ENCODE measurements at places on chromosomes 7 and 10.

- no peak for DNase-seq
Measured at GRCh38 chr7:36096460-36097095, 56.5 kb upstream of the EEPD1 start.

GRCh38 chr7:4461531-4461930 lies 220.6 kb upstream of the FOXK1 start:
- DNase-seq: no peak

- no peak for DNase-seq
Measured at GRCh38 chr10:114343623-114344505, 60.4 kb downstream of the AFAP1L2 start.

GRCh38 chr7:92817398-92817797 lies 19.0 kb downstream of the CDK6 start:
- no peak for DNase-seq

DNA sequence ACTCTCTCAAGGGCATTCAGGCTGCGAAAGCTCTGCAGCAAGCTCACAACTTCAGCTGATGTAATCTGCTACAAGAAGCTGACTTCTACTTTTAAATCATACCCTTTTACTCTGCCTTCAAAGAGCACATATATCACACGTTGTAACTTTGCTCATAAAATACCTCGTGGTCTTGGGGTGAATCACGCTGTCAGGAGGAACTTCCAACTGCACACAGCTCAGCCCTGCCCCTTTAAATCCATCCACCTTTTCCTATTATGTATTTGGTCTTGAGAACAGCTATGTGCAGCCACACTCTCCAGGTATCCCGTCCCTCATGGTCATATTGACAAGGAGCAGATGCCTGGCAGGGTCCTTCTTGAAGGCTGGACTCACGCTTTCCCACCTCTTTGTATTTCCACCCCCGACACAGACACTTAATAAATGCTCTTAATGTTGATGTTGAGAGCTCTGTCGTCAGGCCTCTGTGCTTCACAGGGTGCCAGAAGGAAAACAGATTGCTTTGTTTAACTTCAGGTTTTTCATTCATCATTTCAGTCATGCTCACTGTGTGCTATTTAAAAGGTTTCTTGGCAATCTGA lies 47.6 kb downstream of the ICA1 start:
- no peak for DNase-seq

All from activated naive CD4-positive, alpha-beta T cell treated with anti-CD3 and anti-CD28 coated beads, Interleukin-2, amount 50 U/mL, for 16 hours (primary cell).